ENCODE measurements at places on chromosomes 4 and X.

DNA sequence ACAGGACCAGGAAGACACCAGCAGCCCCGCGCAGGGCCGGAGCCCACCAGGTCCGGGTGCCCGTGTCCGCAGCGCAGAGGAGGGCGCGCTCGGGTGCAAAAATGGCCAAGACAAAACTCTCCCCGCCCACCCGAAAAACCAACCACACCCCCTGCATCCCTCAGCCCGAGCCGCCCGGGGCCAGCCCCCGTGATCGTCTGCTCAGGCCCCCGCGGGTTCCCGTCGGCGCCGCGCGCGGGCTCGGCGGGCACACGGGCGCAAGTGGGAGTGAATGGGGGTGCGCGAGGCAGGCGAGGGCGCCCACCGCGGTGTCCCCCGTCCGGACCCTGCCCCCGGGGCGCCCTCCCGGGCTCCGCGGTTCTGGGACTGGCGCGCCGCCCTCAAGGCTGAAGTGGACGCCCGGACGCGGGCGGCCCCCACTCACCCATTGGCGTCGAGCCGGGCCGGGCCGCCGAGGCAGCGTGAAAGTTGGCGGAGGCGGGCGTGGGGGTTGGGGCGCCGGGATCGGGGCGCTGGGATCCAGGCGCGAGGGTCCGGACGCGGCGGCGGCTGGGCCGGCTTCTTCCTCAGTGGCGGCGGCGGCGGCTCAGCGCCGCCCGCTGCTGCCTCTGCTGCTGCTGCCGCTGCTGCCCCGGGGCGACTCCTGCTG lies 393 bp downstream of the SH3KBP1 start:
- DNase-seq = no peak

GRCh38 chr4:119810001-119810400 lies 181.4 kb upstream of the PDE5A start:
- no peak for DNase-seq

DNA sequence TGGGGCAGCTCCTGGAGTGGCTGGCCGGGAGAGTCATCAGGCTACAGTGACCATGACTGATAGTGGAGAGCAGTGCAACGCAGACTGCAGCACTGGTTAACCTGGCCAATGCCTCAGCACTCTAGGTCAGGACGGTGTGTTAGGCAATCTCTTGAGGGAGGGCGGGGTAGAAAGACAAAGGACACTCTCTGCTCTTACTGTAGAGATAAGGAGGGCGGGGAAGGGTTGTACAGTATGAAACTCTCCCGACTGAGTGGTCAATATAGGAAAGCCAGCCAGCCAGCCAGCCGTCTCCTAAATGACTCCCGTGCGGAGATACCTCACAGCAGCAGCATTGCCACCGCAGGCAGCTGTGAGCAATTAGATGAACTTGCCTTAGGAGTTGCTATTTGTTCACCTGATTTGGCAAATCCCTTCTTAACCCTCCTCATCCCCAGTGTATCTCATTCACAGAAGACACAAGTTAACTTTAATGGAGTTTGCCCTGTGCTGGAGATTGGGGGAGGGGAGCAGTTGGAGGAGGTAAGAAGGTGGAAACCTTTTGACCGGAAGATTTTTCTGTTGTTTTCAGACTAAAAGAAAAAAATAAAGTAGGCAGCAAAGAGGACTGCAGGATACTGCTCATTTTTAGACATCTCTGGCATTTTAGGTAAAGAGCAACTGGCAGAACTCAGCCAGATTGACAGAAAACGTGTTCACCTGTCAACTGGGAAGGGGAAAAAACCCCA lies 330.5 kb downstream of the HNRNPD start:
- DNase-seq = no peak

DNA sequence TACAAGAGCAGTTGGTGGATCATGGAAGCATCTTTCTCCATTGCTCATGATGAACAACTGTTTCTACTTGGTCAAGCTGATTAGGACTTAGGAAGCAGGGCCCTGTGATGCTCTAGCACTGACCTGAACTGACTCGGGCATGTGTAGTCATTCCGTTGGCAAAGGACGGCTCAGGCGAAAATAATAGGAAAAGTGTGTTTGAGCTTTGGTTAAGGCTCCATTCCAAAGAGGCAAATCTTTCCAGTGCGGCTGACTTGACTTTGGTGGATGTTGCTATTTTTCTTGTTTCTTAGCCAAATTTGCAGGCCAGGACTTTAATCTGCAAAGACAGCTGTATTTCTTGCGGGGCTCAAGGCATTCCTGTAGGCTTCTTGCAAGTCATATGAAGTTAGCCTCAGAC lies 39.5 kb downstream of the ZNF518B start:
- no peak for DNase-seq

DNA sequence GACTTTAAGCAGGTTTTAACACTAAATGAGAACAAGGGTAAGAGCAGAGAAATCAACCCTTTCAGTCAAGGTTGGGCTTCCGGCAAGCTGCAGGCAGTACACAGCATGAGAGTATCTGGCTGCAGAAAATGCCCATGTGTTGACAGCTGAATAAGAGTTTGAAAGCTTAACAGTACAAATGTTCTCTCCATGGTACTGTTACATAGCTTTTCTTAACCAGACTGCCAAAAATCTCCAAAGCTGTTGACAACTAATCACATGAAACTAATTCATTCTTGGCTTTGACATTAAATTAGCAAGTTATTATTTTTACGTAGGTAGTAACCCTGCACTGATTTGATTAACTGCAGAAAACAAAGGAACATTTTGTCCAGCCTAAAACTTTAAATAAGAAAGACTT lies 153.5 kb downstream of the SLC10A7 start:
- DNase-seq = no peak

DNA sequence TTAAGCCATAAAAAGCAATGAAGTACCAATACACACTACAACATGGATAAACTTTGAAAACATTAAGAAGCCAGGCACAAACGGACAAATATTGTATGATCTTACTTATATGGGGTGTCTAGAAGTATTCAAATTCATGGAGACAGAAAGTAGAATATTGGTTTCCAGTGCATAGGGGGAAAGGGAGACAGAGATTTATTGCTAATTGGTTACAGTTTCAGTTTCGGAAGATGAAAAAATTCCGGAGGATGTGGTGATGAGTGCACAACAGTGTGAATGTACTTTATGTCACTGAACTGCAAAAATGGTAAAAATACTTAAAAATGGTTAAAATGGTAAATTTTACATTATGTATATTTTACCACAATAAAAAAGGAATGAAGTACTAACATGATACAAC lies 5.1 kb upstream of the PRDX4 start:
- no peak for DNase-seq

GRCh38 chr4:148795156-148795864 lies 353.1 kb upstream of the NR3C2 start:
- no peak for DNase-seq

DNA sequence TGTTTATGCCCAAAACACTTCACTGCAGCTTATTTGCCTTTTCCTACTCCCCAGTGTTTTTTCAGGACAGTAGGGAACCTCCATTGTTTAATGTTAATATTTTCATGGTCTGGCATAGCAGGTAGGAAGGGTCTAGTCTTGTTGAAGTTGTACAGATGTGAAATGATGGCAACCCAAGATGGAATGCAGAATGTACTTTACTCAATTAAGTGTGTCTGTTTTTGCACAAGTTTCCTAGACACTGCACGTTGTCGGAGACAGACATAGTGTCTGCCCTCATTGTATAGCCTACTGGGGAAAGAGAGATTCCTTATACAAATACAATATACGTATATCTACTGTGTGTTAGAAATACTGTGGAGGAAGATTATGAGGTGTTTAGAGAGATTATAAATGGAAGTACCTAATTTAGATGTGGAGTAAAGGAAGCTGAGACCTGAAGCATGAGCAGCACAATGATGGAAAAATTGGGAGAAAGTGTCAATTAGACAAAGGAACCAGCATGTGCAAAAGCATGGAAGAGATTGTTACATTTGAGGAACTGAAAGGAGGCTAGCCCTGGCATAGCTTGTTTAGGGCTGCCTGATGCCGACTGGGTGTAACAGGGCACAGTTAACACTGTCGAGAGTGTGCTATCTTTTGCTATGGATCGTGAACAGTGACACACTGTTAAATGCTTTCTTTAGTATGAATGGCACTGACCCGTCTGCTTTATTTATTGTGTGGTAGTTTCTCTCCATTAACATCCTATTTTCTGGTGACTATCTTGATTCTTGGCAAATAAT lies 18.4 kb downstream of the CPEB2 start:
- DNase-seq = no peak

DNA sequence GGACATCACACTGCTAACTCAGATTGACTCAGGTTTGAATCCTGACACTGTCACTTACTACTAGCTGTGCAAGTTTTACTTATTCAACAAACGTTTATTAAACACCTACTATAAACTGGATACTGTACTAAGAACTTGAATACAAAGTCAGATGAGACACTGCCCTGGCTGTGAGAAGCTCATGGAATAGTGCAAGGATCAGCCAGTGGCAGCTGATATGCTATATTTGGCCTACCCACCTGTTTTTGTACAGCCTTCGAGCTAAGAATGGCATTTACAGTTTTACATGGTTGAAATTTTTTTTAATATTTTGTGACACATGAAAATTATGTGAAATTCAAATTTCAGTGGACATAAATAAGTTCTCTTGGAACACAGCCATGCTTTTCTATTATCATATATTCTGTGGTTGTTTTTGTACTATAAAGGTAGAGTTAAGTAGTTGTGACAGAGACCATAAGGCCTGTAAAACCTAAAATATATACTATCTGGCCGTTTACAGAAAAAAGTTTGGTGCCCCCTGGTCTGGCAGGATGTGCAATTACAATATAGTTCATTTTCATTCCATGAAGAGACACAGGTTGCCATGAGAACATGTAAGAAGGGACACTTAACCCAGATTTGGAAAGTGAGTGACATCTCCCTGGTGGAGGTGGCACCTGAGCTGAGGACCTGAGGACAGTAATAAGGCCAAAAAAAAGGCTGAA lies 3.4 kb upstream of the SEC24D start:
- no peak for DNase-seq

DNA sequence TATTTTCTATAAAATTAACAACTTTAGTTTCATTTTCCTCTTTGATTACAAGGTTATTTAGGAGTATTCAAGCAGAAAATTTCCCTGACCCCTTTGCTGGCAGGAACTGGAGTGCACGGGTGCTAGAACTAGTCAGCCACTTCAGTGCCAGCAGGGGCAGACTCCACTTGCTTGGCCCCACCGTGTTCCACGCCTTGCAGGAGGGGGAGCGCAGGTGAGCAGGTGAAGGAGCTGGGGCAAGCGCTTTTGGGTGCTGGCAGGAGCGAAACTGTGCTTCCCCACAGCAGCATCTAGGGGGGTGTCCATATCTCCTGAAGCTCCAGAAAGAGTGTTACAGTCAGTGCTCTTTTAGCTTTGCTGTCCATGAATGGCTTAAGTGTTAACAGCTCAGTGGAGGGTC lies 45.5 kb downstream of the MID2 start:
- no peak for DNase-seq

- DNase-seq = no peak
These were observed 28.8 kb downstream of the ARHGAP10 start for GRCh38 chr4:147760695-147761094.

GRCh38 chr4:15665753-15666365 lies 10.7 kb upstream of the FBXL5 start:
- DNase-seq = no peak
